ENCODE measurements at places on chromosomes 3 and 15.

DNA sequence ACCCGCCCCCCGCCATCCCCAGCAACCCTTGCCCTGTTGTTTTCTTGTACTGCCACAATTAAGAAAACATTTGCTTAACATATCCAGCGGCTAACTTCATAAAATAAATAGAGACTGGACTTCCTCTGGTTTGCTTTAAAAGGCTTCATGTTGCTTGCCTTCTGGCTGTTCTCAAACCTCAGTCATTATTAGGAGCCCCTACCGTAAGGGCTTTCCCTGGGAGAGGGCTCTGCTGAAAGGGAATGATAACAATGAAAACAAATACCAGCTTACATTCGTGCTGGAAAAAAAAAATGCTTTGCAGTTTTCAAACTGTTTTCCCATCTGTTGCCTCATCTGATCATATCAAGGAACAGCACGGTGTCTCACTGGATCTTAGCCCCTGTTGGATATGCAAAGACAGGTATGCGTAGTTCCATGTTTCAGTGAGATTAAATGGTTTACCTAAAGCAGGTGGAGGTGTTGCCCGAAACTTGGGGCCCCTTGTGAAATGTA, 77.2 kb upstream of the VGLL4 start:
- DNase-seq, result peak; percentile 18

DNA sequence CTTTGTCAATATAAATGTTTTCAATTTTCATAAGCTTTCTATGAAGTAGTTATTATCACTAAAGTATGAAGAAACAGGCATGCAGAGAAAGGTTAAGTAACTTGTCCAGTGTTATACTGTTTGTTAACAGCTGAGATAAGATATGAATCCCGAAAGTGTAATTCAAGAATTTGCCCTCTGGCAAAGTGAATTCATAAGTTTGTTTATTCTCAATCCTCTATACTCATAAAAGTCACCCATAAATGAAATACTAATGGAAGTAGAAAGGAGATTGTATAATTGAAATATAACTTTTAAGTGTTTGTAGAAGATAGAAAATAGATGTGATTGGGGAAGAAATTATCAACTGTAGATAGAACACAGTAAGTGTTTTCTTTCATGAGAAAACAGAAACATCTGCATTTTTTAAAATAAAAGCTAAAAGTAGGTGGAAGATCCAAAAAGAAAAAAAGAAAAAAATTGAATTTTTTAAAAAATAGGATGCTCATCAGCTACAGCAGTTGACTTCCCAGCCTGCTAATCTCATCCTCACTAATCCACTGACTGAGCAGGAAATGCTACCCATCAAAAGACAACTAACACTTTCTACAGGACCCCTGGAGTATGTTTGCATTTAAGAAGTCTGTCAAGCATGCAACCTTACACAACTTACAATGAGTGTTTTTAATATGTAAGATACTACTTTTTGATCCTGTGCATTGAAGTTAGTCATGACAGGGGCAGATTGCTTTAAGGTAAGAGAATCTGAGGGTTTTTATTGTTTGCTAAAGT, 878.1 kb downstream of the SI start:
- DNase-seq, result no peak

DNA sequence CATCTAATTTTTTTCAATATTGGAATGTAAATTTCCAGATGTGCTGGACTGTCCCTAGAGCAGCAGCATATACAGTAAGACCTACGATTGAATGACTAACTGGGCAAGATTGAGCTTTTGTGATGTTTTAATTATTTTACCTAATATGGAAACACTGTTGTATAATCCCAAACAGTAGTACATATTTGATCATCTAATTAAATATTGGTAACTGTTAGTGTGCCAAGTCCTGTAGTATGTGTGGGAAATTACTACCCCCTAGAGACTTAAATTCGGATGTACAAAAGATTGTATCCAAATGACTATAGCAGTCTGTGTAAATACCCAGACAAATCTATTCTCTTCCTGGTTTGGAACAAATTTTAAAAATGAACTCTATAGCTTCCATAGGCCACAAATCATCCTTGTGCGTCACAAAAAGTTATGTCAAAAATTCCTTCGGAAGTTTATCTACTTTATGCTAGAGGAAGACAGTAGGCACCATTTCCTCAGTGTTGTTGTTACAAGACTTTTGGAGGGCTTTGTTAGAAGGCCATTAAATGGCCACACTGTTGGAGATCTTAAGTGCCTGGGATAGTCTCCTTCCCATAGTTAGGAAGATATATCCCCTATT, 41.6 kb downstream of the NKIRAS1 start:
- no peak for DNase-seq

GRCh38 chr3:120428924-120429323, 21.9 kb downstream of the FSTL1 start:
- no peak for DNase-seq

DNA sequence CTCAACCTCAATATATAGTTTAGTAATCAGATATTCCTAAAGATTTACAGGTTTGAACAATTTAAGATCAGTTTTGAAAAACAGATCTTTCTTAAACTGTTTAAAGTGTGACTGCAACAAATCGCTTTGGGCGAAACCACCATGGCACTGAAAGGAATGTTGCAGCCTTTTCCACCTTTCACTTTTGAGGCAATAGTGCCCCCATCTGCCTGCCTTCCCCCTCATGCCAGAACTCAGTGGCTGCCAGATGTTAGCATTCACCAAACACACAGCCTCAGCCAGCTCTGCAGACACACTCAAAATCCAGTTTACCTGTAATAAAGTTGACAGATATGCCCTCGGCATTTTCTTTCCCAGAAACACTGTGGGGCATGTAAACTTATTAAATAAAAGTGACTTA, 3.3 kb downstream of the LYSMD4 start:
- no peak for DNase-seq

DNA sequence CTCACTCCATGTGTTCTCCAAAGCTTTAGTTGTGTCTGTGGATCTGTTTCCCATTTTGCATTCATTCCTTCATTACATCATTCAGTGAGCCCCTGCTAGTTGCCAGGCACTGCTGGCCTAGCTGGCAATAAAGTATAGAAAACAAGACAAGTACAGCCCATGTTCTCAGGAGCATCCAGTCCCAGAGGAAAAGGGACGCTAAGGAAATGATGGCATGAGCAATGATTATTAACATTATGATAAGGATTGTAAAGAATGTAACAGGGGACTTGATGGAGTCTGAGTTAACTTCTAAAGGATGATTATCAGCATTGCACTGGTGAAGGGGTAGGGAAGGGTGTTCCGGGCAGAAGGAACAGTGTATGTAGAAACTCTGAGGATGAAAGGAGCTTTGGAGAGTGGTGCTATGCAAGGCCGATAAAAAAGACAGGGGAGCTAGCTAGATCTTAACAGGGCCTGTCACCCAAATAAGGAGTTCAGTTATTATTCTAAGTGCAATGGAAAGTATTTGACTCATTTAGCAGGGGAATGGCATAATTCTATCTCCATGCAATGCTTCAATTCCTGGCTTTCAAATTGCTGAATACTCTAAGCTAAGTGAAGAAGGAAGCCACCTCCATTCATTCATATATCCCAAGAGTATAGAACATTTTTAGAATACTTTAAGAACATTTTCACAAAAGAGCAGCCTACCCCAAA, 258.2 kb upstream of the STT3B start:
- no peak for DNase-seq

DNA sequence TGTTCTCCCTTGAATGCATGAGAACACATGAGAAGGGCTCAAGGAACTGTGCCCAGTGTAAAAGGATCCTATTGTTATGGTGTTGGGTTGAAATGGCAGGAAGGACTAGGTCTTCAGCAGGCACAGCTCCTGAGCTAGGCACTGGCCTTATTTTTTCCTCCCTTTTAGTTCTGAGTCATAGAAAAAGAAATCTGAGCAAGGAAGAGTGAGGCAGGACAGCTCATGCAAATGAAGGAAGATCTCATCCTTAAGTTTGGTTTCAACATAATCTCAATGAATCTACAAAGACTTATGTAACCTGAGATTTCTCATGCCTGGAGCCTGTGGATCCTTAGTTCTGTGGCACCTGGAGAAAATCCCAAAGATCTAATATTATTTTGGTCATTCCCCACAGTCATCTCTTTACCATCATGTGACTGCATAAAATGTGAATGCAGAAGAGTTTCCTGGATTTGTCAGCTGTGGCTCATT, 188.6 kb upstream of the TBL1XR1 start:
- no peak for DNase-seq

- no peak for DNase-seq
Observed at GRCh38 chr15:73866881-73867410, 6.4 kb upstream of the TBC1D21 start.

- DNase-seq, result peak; percentile 48
Observed at GRCh38 chr15:90106522-90107117, 4.4 kb upstream of the IDH2 start.

GRCh38 chr3:4856986-4857385, 122.3 kb upstream of the BHLHE40 start:
- DNase-seq, result no peak
